Activated T-cell treated with anti-CD3 and anti-CD28 coated beads, Interleukin-2, amount 50 U/mL, for 48 hours (primary cell): ENCODE measurements at places on chromosomes 13 and 19.
A peak's percentile ranks its signal among the peaks of the same experiment; 100 is the strongest.

GRCh38 chr13:64347664-64348063, 2882.5 kb downstream of the PCDH9 start:
- DNase-seq, result no peak

DNA sequence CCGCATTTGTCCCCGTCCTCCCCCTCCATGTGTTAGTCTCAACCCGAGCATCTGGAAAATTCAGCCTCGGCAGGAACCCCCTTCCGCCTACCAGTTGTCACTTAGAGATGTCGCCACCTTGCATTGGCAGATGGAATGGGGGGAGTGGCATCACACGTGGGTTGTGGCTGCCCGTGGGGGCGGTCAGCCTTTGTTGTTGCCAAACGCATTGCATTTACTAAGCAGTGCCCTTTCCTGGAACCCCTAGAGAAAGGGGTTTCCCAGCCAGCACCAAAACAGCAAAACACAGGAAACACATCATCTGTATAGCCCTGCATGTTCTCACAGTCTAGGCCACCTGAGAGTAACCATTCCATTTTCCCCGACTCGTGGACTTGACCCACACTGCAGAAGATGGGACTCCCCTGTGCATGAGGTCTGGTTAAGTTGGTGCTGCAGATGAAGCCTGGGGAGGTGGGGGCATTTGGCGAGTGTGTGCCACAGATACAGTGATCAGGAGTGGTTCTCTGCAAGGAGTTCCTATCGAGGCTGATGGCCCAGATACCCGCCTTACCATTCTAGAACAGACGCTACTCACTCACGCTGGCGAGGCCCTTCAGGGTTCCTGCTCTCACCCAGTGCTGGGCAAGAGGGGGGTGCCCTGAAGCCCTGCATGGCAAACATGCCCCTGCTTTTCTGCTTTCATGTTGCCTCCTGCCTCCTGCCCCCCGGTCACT, 38.3 kb downstream of the TMED1 start:
- peak; percentile 92 for DNase-seq

GRCh38 chr13:59086147-59086546, 1077.6 kb downstream of the DIAPH3 start:
- DNase-seq, result no peak

DNA sequence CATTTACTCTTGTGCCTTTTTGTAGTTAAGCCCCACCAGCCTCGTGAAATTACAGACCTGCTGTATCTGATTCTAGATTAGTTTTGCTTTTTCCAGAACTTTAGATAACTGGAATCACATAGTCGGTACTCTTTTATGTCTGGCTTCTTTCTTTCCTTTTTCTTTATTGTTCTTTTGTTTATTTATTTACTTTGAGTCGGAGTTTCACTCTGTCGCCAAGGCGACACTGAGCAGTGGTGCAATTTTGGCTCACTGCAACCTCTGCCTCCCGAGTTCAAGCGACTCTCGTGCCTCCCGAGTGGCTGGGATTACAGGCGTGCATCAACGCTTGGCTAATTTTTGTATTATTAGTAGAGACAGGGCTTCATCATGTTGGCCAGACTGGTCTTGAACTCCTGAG, 6.0 kb upstream of the NCCRP1 start:
- no peak for DNase-seq

DNA sequence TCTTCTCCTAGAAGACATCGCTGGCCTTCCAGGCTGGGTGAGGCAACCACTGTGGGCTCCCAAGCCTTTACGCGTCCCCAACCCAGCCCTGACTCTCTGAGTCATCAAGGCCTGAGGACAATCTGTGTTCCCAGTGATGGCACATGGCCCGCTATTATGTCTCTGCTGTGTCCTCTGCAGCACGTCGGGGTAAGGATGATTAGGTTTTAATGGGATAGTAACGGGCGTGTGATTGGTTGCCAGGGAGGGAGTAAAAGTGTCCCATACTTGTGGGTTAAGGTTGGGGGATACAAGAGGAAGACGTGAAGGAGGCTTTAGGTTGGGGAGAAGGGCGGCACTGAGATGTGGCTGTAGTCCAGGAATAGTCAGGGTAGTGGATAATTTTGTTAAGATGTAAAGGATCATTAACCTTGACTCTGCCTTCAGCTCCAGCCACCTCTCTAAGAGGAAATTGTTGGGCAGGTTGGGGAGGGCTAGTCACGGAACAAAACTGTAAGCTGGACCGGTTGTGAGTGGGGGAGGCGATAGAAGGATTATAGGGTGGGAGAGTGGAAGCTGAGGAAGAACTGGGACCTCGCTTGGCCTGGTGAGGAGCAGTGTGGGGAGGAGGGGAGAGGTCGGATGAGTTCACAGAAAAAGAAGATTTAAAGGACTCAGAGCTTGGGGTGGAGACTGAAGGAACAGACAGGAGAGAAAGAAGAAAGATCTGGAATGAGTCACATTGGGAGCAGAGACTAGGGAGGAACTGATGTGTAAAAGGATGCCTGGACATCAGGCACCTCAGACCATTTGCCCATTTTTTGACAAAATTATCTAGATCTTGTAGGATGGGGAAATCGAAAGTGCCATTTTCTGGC, 27.9 kb upstream of the IGFL1 start:
- DNase-seq, result no peak

DNA sequence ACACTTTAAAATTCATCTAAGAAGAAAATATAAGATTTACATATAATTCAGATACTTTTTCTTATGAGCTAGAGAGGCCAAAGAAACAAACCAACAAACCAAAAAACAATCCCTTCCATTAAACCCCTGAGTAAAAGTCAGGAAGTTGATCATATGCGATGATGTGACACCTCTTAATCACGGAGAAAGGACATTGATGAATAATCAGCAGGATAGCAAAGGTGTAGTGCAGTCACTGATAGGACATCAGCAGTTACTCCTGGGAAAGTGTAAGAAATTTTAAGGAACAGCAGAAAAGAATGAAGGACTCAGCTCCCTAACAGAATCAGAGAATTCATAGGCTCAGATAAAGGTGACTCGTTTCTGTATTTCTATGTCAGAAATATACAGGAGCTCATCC, 202.4 kb upstream of the EDNRB start:
- DNase-seq, result no peak

DNA sequence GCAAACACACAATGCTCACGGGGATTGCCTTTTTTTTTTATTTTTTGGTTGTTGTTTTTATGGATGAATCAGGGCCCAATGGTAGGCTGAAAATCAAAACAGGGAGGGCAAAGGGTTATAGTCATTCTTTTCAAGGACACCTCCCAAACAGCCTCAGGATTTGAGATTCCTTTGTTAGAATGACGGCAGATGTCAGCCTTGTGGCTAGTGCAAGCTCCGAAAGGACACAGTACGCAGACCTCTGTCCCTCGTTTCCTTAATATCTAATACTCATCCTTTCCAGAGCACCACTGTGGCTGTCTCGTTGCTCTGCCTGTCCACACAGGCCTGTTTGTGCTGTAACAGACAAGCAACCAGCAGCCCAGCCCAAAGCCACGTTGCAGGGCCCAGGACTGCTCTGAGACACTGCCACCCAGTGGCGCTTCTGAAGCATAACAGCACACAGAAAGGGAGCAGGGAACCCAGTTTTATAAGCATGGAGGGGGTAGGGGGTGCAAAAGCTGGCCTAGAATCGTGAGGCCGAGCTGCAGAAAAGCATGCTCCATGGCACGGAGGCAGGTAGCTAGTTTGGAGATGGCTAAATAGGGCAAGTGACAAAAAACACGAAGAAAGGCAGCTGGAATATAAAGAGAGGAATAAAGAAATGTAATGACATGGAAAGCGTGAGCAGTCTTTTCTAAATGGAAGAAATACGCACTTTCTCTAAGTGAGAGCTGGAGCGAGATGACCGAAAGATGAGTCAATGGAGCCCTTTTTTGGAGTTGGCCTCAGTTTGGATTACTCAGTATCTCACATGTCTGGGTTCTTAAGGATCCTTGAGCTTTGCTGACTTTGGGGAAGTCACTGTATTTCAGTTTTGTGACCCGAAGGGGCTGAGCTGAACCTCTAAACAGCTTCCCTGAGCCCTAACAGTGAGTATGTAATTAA, 40.7 kb upstream of the MEDAG start:
- DNase-seq, result peak; percentile 70

DNA sequence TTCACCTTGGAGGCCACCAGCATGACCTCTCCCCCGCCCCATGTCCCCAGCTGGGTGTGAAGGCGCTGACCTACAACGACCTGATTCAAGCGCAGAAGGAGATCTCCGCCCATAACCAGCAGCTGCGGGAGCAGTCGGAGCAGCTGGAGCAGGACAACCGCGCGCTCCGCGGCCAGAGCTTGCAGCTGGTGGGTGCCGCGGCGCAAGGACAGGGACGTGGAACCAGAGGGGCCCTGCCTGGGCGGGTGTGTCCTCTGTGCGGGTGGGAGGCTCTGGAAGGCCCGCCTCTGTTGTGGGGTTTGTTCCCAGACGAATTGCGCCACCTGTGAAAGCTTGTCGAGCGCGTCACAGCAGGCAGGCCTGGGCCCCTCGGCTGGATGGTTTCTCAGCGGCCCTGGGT, 22.3 kb downstream of the PLEKHJ1 start:
- DNase-seq, result no peak

GRCh38 chr19:46603195-46603637, 2.1 kb downstream of the CALM3 start:
- DNase-seq, result no peak

DNA sequence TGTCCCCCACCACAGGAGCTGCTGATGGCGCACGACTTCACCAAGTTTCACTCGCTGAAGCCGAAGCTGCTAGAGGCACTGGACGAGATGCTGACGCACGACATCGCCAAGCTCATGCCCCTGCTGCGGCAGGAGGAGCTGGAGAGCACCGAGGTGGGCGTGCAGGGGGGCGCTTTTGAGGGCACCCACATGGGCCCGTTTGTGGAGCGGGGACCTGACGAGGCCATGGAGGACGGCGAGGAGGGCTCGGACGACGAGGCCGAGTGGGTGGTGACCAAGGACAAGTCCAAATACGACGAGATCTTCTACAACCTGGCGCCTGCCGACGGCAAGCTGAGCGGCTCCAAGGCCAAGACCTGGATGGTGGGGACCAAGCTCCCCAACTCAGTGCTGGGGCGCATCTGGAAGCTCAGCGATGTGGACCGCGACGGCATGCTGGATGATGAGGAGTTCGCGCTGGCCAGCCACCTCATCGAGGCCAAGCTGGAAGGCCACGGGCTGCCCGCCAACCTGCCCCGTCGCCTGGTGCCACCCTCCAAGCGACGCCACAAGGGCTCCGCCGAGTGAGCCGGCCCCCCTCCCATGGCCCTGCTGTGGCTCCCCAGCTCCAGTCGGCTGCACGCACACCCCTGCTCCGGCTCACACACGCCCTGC, 4.4 kb upstream of the NOP53 start:
- DNase-seq, result no peak

- DNase-seq, result no peak
These were observed 42.3 kb downstream of the LYL1 start for GRCh38 chr19:13060233-13060963.

- no peak for DNase-seq
These were observed 296.8 kb upstream of the SGCG start for GRCh38 chr13:22883956-22884355.

- peak; percentile 29 for DNase-seq
These were observed 9.2 kb downstream of the FGF14 start for GRCh38 chr13:102392481-102393209.

GRCh38 chr19:38199340-38199739, 24.7 kb downstream of the DPF1 start:
- DNase-seq, result no peak
